ENCODE measurements at places on chromosomes 6 and 20. TPM values are rescaled to one million over a fixed set of nuclear protein-coding genes. Genes with fewer than 3 reads are reported as not detected.

TCP11 gene
- total RNA-seq = 0.37 TPM

GNAS-AS1 gene
- 1.4 TPM for total RNA-seq

XKR7 gene
- 0.05 TPM for total RNA-seq

EFCAB8 gene
- 0.95 TPM for total RNA-seq

EMILIN3 gene
- 4.1 TPM for total RNA-seq

AVP gene
- not detected for total RNA-seq

GCM1 gene
- not detected for total RNA-seq

COL9A3 gene
- total RNA-seq = 101 TPM

MCHR2 gene
- total RNA-seq = 0.48 TPM

OPN5 gene
- total RNA-seq = 0.05 TPM

FAM50B gene
- total RNA-seq = 5.2 TPM

GRCh38 chr20:17848249-17849048 is 120.1 kb downstream of the SNX5 start:
- no peak for DNase-seq

DNA sequence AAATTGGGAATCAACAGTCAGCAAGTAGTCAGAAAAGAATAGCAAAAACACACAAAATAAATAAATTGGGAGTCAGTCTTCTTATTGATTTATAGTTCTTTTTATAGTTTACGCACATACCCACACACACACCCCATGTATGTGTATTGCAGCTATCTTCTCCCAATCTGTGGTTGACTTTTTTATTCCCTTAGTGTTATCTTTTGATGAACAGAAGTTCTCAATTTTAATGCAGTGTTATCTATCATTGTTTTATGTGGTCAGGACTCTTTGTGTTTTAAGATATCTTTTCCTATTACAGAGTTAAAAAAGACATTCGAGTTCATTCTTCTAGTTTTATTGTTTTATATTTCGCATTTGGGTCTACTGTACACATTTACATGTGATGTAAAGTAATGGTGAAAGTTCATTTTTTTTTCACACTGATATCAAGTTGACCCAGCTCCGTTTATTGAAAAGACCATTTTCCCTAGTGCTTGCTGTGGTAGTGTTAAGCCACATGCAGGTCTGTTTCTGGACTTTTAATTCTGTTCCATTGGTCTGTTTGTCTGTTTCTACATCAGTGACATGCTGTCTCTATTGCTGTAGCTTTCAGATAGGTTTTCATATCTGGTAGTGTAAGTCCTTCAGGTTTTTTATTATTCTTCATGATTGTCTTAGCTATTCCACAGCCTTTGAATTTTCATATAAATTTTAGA is 78.4 kb downstream of the ZFAND3 start:
- no peak for DNase-seq

DNA sequence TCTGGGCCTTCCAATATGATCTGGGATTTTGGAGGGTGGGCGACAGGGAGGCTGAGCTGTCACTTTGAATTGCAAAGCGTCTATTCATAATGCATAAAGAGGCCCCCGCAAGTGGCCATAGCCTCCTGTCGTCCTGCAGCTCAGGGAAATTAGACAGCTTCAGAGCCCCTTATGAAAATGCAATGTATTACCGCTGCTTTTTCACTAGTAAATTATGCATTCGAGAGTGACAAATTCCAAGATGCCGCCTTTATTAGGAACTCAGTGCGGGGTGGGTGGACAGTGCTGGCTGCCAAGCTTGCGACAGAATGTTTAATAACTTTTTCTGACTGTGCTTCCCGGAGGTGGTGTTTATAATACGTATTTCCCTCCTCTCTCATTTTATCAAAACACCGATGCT is 168.5 kb downstream of the DHX35 start:
- DNase-seq = no peak

GRCh38 chr6:139201378-139201777 is 66.5 kb downstream of the HECA start:
- DNase-seq = no peak

- DNase-seq = no peak
These were observed 20.4 kb downstream of the PTPRK start for GRCh38 chr6:128500014-128500413.

DNA sequence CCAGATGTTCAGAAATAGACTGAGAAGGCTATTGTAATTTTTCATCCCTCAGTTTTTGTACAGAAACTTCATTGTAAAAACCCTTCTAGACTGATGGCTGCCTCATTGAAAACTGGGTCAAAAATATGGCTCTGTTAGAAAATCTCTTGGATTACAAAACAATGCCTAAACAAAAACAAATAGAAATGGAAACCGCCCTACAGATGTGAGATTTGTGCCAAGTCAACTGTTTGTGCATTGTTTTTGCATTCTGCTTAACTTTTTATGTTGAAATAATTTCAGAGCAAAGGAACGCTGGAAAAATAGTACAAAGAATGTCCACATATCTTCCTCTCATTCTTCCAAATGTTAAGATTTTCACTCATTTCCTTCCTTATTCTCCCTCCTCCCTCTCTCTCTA is 425.1 kb downstream of the FOXA2 start:
- DNase-seq = no peak

GRCh38 chr6:77145244-77145643 is 318.0 kb downstream of the HTR1B start:
- DNase-seq = no peak

DNA sequence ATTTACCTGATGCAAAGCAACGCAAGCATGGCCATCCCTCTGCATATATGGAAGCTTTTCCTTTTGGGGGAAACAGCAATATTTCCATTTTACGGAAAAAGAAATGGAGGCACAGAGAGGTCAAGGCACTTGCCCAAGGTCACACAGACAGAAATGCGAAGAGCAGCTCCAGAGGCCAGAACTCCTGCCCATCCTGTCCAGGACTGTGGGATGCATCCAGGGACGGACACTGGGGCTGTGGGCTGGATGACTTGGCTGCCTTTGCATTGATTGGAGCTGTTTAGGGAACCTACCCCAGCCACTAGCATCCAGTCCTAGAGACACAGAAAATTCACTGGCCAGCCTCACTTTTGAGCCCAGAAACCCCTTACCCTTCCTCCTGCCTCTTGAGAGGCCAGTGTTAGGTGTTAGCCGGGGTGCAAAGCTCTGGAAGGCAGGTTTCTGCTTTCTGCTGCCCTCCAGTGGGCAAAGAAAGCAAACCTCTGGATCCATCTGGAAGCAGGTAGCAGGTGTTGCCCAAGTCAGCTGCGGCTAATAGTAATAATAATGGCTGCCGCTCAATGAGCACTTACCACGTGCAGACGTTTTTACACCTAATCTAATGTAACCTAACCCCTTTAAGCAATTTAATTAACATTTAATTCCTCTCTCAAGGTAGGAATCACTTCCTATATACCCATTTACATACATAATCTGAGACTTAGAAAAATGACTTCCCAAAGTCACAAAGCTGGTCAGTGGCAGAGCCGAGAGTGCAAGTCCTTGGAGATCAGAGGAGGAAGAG is 31.7 kb upstream of the CCN5 start:
- DNase-seq = no peak

GRCh38 chr6:146595972-146596731 is 2.6 kb upstream of the ADGB start:
- no peak for DNase-seq

GRCh38 chr6:136334465-136334846 is 44.8 kb upstream of the BCLAF1 start:
- no peak for DNase-seq

GRCh38 chr6:16851044-16851540 is 89.8 kb upstream of the ATXN1 start:
- no peak for DNase-seq

DNA sequence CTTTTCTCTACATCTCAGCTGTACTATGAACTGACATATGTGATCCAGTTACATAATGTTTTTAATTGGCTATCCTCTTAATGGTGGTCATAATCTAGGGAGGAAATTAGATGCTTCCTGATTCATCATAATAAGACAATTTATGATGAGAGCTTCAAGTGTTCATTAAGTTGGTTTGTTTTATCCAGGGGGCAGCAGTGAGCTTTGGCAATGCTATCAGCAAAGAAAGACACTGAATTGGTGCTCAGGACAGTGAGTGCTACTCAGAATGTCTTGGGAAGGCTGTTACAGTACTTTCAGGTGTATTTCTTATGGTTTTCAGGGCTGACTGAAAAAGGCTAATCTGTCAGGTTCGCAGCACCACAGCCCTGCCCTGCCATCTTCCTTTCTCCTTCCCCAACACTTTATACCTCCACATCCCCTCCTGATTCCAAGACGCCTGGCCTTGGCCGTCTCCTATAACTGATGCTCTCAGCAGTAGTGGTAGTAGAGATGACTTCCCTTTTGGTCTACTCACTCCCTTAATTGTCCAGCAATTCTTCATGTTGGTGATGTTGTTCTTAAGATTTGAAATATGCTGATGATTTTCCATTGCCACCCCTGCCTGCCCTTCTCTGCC is 67.0 kb upstream of the TNFAIP3 start:
- DNase-seq = no peak

- no peak for DNase-seq
These were observed 29.6 kb downstream of the CAP2 start for GRCh38 chr6:17423026-17423425.

DNA sequence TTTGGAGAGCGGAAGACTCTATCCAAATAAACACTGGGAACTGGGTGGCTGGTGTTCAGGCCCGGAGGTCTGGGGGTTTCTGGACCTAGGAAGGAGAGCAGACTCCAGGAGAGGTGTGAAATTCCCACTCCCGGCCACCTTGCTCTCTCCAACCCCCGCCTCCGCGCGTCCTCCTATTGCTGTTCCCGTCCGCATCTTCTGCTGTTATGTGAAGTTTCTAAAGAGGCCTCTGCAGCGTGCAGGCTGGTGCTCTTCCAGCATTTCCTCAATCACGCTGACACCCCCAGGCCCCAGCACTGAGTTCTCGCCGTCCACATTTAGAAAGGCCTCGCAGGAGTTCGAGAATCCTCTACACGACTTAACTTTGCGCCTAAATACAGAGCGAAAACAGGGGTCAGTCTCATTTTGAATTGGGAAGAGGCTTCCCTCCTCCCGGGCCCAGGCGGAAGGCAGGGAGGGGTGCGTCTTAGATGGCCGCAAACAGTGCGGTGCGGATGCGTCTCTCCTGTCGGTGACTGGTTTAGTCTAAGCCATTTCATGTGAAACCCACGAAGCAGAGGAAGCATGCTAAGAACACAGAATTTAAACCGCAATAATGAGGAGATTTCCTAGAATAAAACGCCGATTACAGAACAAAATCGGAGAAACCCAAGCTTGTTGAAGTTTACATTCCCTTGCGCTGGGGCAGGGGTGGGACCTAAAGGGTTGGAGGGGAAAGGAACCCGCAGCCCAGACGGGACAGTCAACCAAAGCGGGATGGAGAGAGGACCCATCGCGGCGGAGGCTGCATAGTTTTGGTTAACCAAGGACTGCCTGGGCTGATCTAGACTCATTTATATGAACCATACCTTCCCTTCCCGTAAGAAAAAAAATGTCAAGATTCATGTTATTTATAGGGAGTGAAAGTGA is 4.0 kb upstream of the FOXF2 start:
- no peak for DNase-seq
